ENCODE measurements at places on chromosomes 13 and 19.

GRCh38 chr19:45677351-45678230, 9.6 kb downstream of the GIPR start:
- DNase-seq, result peak; percentile 94

- peak; percentile 93 for DNase-seq
These were observed at the start of gene DPF1 for GRCh38 chr19:38224014-38224862. Gene DPF1 (minus strand): TSS chr19:38224222. CDS start chr19:38224142, 80 bp downstream.

- DNase-seq, result no peak
These were observed 39.8 kb upstream of the SLC15A1 start for GRCh38 chr13:98792321-98792720.

- no peak for DNase-seq
These were observed 197.1 kb downstream of the ITGBL1 start for GRCh38 chr13:101649488-101650126.

- DNase-seq, result peak; percentile 90
These were observed 3.3 kb upstream of the ATP1A3 start for GRCh38 chr19:41997121-41997850.

DNA sequence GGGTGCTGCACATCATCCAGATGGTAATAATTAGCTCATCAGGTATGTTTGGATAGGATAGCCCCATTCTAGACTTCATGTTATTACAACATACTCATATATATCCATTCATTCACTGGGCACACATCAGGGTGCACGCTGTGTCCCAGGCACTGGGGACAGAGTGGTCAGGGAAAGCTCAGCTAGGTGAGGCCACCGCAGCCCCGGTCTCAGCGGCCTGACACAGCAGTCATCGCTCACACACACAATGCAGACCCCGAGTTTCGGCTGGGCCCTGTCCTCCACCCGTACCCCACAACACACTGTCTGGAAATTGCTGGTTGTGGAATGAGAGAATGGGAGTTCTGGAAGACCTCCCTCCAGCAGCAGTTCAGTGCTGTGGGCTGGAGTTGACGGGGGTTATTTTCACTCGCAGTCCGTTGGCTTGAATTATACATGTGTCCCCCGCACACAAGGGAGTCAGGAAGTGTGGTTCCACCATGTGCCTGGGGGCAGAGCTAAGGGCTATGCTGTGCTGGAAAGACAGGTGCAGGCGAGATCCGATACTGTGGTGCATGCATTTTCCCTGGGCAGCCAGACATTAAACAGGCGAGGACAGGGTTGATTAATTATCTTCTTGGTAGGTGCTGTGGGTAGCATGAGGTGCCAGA, 257.6 kb downstream of the TEX29 start:
- DNase-seq, result no peak

- no peak for DNase-seq
These were observed 120.9 kb upstream of the KL start for GRCh38 chr13:32895296-32895695.

DNA sequence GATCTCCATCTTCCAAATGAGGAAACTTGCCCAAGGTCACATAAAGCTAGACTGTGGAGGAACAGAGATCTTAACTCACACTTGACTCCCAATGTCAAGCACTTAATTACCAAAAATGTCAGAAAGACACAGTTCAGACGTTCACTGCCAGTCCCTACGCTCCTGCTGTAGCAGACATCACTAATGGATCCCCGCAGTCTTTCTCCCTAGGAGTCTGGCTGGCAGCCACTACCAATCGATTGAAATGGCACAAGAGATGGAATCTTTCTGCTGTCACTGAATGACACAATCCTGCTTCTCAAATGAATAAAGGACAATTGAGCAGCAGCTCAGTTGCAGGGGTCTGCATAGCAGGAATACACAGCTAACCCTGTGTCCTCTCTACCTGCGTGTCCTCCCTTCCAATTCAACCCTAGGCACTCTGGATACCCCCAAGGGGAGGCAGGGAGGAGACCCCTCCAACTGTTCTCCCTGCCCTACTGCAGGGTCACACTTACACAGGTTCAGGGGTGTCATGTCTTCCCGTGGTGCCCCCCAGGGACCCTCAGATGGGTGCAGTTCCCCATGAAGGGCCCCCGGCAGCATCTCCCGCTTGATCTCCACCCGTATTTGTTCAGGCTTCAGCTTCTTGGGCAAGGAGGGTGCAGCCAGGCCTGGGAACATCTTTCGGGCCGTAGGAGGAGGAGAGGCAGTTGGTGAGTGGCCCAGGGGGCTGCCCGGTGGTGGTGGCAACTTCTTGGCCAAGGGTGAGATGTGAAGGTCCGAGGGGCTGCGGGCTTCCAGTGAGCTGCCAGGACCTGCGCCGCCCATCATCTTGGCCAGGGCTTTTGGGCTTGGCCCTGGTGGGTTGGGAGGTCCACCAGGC, 7.9 kb upstream of the AKAP8L start:
- no peak for DNase-seq

DNA sequence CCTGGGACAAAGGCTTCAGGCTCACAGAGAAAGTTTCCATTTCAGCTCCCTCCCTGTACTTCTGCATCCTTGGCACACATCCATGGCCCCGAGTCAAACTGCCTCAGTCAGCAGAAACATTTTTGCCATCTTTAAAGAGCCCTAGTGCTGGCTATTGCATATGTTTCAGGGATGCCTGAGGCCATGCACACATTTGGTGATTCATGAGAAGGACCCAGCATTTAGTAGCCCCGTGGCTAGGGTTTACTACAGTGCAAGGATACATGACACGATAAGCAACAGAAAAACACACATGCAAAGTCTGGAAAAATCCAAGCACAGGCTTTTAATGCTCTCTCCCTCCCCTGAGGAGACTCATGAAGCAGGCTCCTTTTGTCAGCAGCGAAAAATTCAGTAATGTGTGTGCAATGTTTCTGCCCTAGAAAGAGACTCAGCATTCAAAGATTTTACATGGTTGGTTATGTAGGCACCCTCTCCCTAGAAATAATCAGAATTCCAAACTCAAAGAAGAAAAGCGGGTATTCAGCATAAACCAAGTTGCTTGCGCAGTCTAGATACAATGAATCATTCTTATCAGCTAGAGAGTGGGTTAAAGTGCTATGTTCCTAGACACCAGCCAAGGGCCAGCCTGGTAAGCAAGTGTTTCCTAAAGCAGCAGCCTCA, 17.6 kb downstream of the ACOD1 start:
- no peak for DNase-seq

DNA sequence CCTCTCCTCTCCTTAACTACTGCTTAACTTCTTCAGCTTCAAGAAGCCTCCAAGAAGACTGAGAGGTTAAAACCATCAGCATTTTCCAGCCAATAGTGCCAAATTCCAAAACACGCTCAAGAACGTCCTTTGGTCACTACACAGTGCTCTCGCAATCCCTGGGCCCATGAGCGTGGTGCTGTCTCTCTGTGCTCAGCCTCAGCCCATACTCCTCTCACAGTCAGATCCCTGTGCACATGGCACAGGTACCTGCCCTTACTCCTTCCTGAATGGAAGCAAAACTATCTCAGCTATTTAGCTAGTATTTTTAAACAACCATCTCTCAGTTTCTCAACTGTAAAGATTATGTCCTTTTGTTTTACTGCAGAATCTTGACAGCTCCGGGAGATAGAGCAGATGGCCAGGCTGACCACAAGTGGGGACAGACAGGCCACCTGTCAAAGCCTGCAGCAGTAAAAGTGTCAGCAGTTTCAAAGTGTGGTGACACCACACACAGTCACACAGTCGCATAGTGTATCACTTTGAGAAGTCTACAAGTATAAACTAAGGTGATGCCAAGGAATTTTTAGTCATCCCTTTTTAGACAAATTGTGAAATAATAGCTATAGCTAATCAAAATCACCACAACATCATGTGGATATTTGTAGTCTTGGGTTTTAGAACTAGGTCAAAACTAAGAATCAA, 35.7 kb downstream of the DZIP1 start:
- no peak for DNase-seq

DNA sequence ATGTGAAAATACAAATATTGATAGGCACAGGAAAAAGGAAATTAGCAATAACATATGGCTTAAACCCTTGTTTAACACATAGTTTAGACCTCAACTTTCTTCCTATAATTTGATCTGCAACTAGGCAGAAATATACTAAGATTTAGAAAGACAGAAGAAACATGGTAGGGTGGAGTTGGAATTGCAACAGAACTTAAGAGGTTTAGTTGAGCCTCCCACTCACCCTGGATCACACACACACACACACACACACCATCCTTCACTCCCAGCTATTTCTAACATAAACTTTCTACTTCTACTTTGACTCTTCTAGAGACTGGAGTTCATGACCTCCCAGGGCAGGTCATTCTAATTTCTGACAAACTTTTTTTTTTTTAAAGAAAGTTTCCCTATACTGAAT, 47.4 kb downstream of the FLT3 start:
- no peak for DNase-seq

GRCh38 chr13:99875391-99875790, 96.2 kb downstream of the ZIC5 start:
- no peak for DNase-seq

- DNase-seq, result no peak
These were observed 10.0 kb downstream of the ARHGAP45 start for GRCh38 chr19:1076951-1077350.

DNA sequence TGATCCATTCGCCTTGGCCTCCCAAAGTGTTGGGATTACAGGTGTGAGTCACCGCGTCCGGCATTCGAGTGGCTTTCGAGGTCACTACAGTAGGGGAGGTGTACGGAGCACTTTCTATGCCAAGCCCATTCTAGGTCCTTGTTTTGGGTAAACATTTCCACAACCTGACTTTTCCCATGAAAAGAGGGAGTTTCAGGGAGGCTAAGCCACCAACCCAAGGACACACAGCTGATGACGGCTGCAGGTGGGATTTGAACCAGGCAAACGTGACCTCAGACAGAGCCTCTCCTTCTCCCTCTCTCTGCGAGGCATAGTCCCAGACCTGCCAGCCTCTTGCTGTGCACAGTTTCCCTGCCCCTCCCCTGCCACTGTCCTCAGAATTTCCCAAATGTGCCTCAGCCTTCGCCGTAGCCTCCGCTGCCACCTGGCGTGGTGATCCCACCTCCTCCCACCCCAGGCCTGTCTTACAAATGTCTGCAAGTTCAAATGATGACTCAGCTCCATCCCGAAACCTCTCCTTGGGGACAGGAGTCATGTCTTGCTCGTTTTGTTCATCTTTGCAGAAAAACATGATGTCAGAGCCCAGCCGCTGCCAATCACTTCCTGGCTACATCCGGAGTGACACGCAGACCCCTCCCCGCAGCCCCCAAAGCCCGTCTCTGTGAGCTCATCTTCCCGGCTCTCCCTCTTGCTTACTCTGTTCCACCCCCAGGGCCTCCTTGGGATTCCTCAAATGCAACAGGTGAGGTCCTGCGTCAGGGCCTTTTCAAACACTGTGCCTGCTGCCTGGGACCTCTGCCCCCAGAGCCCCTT, 6.6 kb upstream of the GADD45B start:
- no peak for DNase-seq

- peak; percentile 20 for DNase-seq
These were observed 688 bp downstream of the ZNF225 start for GRCh38 chr19:44113784-44114390.
